ENCODE measurements at places on chromosomes 3 and 15.
A peak's percentile ranks its signal among the peaks of the same experiment; 100 is the strongest.

GRCh38 chr3:160183345-160184076 lies 41.7 kb upstream of the C3orf80 start:
- peak; percentile 74 for DNase-seq

DNA sequence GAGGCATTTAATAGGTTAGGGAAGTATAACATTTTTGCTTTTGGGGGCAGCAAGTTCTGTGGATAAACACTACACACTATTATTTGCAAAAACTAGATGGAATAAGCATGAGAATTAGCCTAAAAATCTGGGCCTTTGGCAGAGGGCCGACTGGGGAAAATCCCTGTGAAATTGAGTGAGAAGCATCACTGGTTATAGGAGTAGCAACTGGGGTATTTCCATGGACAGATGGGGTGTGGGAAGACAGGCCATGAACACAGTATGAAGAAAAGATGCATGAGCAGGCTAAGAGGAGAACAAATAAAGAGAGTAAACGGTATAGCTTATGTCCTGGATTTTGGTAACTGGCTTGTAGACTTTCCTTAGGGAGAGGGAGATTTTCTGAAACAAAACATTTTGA lies 32.9 kb upstream of the CSPG5 start:
- DNase-seq, result no peak

- no peak for DNase-seq
These were observed 179.3 kb downstream of the SMAD6 start for GRCh38 chr15:66881173-66881905.

GRCh38 chr3:157174290-157174648 lies 14.3 kb upstream of the CCNL1 start:
- DNase-seq, result no peak

DNA sequence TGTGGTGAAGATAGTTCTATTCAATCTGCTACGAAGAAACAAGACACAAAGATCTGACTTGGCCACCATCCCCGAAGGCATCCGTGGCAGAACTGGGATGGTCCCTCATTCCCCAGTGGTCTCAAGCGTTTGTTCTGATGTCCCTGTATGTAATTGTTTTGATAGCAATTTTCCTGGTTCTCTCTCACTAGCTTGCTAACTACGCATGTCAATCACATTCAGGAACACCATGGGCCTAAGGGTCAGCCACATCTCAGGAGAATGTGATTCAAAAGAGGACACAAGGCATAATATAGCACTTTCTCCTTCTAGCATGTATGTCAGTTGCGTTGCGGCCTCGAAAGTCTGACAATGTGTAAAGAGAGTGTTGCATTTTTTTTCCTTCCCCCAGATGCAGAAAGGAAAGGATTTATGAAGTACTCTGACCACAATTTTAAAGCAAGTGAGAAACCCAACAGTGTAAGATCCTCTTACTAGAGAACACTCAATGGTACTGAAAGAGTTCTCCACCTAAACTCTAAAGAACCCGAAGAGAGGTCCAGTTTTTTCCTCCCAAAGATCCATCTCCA lies 32.0 kb upstream of the TCF12 start:
- no peak for DNase-seq

- peak; percentile 2 for DNase-seq
These were observed 8.2 kb upstream of the NMD3 start for GRCh38 chr3:161212906-161213305.

GRCh38 chr15:74228723-74229081 lies 7.4 kb upstream of the CCDC33 start:
- DNase-seq, result no peak

GRCh38 chr15:82788496-82788895 lies 17.4 kb downstream of the FSD2 start:
- DNase-seq, result no peak

- no peak for DNase-seq
These were observed 85.2 kb upstream of the CCDC39 start for GRCh38 chr3:180764481-180764880.

Measured in fibroblast of skin of right quadriceps (primary cell).